CD8-positive, alpha-beta memory T cell (primary cell): ENCODE measurements at places on chromosomes 2 and 18. TPM values are rescaled to one million over a fixed set of nuclear protein-coding genes. Genes with fewer than 3 reads are reported as not detected.

DNA sequence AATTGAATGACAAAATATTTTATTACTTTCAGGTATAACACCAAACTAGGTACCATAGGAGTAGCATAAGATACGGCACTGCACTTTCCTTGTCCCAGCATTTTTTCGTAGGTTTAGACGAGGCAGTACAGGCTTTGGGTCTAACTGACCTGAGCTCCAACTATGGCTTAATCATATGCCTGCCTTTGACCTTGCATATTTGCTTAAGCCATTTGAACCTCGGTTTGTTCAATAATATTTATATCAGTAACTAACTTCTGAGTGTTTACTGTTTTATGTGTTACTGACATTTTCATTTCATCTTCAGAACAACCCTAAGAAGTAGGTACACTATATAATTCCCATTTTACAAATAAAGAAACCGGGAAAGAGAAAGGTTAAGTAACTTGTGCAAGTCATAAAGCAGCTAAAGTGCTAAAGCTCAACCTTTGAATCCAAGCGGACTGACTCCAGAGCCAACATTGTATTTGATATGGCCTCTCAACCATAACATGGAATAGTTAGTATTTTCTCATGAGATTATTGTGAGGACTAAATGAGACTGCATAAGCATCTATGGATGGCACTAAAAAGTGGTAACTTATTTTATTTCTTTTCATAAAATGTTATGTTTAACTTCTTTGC lies 104.0 kb downstream of the R3HDM1 start:
- no peak overlapping the region for H3K27ac ChIP-seq
- no peak overlapping the region for H3K4me3 ChIP-seq
- no peaks in the 10 kb centered on the region for H3K27me3 ChIP-seq
- H3K4me1 ChIP-seq: no peaks in the 10 kb centered on the region

- peaks cover 7% of the 10 kb centered on the region for H3K4me1 ChIP-seq
- H3K4me3 ChIP-seq: no peak overlapping the region
- no peak for DNase-seq
- H3K27me3 ChIP-seq: no peaks in the 10 kb centered on the region
Observed at GRCh38 chr2:200716386-200716785, 95.3 kb upstream of the BZW1 start.

GRCh38 chr2:208791257-208791656 lies 384.7 kb downstream of the PTH2R start:
- no peak for DNase-seq
- H3K27me3 ChIP-seq: no peaks in the 10 kb centered on the region
- no peaks in the 10 kb centered on the region for H3K36me3 ChIP-seq
- no peak overlapping the region for H3K27ac ChIP-seq

DNA sequence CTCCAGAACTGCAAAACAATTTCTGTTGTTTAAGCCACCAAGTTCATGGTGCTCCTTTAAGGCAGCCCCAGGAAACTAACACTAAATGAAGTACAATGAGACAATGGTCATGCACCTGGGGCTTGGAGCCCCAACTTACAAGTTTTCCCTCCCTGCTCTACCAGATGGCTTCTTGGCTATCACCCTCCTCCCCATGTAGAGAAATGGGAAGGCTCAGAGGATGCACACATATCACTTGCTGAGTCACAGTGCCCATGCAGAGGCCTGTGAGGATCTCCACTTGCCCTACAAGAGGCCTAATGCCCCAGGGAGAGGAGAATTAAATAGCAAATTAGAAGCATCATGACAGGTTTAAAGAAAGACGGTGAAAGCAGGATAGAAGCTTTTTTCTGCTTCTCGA lies 270.9 kb downstream of the TTC32 start:
- no peaks in the 10 kb centered on the region for H3K4me1 ChIP-seq
- no peak for DNase-seq
- H3K27me3 ChIP-seq: no peaks in the 10 kb centered on the region
- no peak overlapping the region for H3K4me3 ChIP-seq
- no peaks in the 10 kb centered on the region for H3K36me3 ChIP-seq

CRIM1 gene
- total RNA-seq: 11.1 TPM

GRCh38 chr2:74835831-74836674 lies 2.1 kb downstream of the HK2 start:
- no peaks in the 10 kb centered on the region for H3K36me3 ChIP-seq
- no peaks in the 10 kb centered on the region for H3K27me3 ChIP-seq
- peaks cover 24% of the 10 kb centered on the region for H3K4me1 ChIP-seq
- peak; percentile 19 for DNase-seq
- H3K27ac ChIP-seq: peak overlapping the region; percentile 6

GRCh38 chr18:36128530-36128870 lies 640 bp downstream of the SLC39A6 start:
- peak overlapping the region; percentile 99 for H3K4me3 ChIP-seq
- DNase-seq: no peak
- no peaks in the 10 kb centered on the region for H3K27me3 ChIP-seq
- H3K27ac ChIP-seq: peak overlapping the region; percentile 99
- no peaks in the 10 kb centered on the region for H3K36me3 ChIP-seq
- peaks cover 40% of the 10 kb centered on the region for H3K4me1 ChIP-seq

GRCh38 chr18:9516437-9517064 lies 41.2 kb downstream of the RALBP1 start:
- peaks cover 5% of the 10 kb centered on the region for H3K36me3 ChIP-seq
- no peak overlapping the region for H3K4me3 ChIP-seq
- no peaks in the 10 kb centered on the region for H3K4me1 ChIP-seq

DNA sequence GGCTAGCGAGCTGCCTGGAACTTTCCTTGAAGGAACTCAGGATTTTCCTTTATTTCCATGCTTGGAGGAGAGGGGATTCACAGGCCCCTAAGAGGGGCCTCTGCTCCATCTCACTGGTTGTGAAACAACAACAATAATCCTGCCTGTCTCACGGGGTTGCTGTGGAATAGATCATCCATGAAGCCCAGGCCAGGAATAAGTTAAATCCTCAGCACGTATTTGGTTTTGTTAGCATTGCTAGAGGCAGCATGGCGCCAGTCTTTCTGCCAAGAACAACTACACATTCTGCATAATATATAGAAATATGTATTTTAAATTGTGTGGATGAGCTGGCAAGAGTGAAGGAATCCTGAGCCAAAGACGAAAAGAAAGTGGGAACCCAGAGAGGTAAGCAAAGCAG lies 80.8 kb upstream of the L3MBTL4 start:
- H3K4me1 ChIP-seq: no peaks in the 10 kb centered on the region
- H3K27me3 ChIP-seq: no peaks in the 10 kb centered on the region
- H3K27ac ChIP-seq: no peak overlapping the region

- no peaks in the 10 kb centered on the region for H3K36me3 ChIP-seq
- H3K4me1 ChIP-seq: no peaks in the 10 kb centered on the region
- no peak for DNase-seq
Observed at GRCh38 chr2:132415256-132415914, 1.2 kb upstream of the GPR39 start.

DNA sequence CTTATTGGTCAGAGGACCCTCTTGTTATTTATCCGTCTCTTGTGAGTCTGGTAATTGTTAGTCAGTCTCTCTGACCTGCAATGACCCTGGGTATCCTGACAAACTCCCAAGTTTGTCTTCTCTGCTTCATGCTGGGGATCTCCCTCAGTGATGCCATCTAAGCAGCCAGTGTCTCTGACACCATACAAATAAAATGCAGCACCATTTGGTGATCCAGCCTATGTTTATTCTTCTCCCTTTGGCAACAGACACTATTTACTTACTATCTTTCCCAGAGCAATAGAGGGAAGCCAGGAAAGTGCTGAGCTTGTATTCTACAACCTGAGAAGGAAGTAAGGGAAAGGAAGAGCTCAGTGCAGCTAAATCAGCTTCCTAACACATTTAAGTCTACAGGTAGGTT lies 15.9 kb downstream of the SERPINE2 start:
- no peak for DNase-seq
- H3K4me1 ChIP-seq: peaks cover 41% of the 10 kb centered on the region
- no peak overlapping the region for H3K4me3 ChIP-seq
- no peaks in the 10 kb centered on the region for H3K27me3 ChIP-seq

- H3K27me3 ChIP-seq: no peaks in the 10 kb centered on the region
- no peak overlapping the region for H3K27ac ChIP-seq
- no peaks in the 10 kb centered on the region for H3K4me1 ChIP-seq
- DNase-seq: no peak
Observed at GRCh38 chr2:144876013-144876412, 356.1 kb upstream of the ZEB2 start.

INHA gene
- not detected for total RNA-seq

VWC2L gene
- not detected for total RNA-seq

ATP8B1 gene
- not detected for total RNA-seq

COLEC11 gene
- 0.29 TPM for total RNA-seq

- no peak overlapping the region for H3K27ac ChIP-seq
- no peaks in the 10 kb centered on the region for H3K27me3 ChIP-seq
- H3K4me3 ChIP-seq: no peak overlapping the region
- DNase-seq: no peak
Observed at GRCh38 chr2:119119999-119120756, 38.4 kb downstream of the C1QL2 start.

DNA sequence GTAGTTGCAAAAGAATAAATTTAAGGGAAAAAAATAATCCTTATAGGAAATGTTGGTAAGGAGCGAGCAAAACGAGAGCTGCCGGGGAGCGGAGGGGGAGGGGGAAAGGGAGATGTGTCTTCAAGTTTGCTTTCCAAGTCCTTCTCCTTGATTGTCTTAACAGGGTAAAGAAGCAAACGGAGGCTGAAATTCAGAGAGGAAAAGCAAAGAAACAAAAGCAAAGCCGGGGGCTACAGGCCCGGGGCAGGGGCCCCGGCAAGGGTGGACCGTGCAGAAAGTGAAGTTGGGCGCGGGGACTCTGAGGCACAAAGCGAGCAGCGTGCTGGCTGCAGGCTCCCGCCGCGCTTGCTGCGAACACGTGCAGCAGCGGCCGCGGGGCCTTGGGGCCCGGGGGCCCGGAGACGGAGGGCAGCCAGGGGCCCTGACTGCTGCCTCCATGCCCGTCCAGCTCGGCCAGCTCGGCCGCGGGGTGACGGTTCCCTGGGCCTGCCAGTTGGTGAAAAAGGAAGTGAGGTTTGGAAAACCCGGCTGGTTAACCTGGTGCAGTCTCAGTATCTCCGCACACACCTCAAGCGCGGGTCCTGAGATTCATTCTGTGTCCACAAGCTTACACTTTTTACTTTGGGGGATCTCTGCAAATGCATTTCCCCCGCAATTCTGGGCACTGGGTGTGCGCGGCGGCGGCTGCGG lies 4.1 kb downstream of the BCL11A start:
- no peak overlapping the region for H3K27ac ChIP-seq
- no peak for DNase-seq
- peaks cover 20% of the 10 kb centered on the region for H3K4me1 ChIP-seq
- no peaks in the 10 kb centered on the region for H3K36me3 ChIP-seq
- H3K27me3 ChIP-seq: peaks cover 54% of the 10 kb centered on the region
- H3K4me3 ChIP-seq: peak overlapping the region; percentile 41

HOXD10 gene
- total RNA-seq: not detected

GRCh38 chr2:161576421-161576820 lies 47.8 kb upstream of the SLC4A10 start:
- H3K27ac ChIP-seq: no peak overlapping the region
- no peaks in the 10 kb centered on the region for H3K36me3 ChIP-seq

GRCh38 chr2:30421604-30422443 lies 25.2 kb upstream of the LCLAT1 start:
- H3K36me3 ChIP-seq: no peaks in the 10 kb centered on the region
- H3K27ac ChIP-seq: peak overlapping the region; percentile 19
- H3K4me3 ChIP-seq: peak overlapping the region; percentile 6
- H3K4me1 ChIP-seq: peaks cover 48% of the 10 kb centered on the region
- H3K27me3 ChIP-seq: no peaks in the 10 kb centered on the region

GRCh38 chr2:33598561-33599174 lies 431 bp downstream of the FAM98A start:
- no peak for DNase-seq
- H3K36me3 ChIP-seq: peaks cover 14% of the 10 kb centered on the region
- H3K27me3 ChIP-seq: no peaks in the 10 kb centered on the region
- H3K27ac ChIP-seq: peak overlapping the region; percentile 83
- peaks cover 20% of the 10 kb centered on the region for H3K4me1 ChIP-seq

HOXD11 gene
- total RNA-seq: not detected

GRCh38 chr2:30692829-30693275 lies 114.4 kb downstream of the CAPN13 start:
- H3K4me3 ChIP-seq: no peak overlapping the region
- no peaks in the 10 kb centered on the region for H3K4me1 ChIP-seq
- H3K27ac ChIP-seq: no peak overlapping the region
- no peak for DNase-seq

- H3K4me3 ChIP-seq: no peak overlapping the region
- no peaks in the 10 kb centered on the region for H3K4me1 ChIP-seq
- H3K36me3 ChIP-seq: peaks cover 11% of the 10 kb centered on the region
- H3K27me3 ChIP-seq: no peaks in the 10 kb centered on the region
Observed at GRCh38 chr2:177489719-177490301, 97.2 kb downstream of the AGPS start.

KIF5C gene
- 18.2 TPM for total RNA-seq

FAM110C gene
- 0.44 TPM for total RNA-seq

NEURL3 gene
- 0.22 TPM for total RNA-seq

GTF3C2 gene
- total RNA-seq: 81.7 TPM

- no peak overlapping the region for H3K4me3 ChIP-seq
- H3K4me1 ChIP-seq: peaks cover 40% of the 10 kb centered on the region
- no peak for DNase-seq
- peaks cover 22% of the 10 kb centered on the region for H3K36me3 ChIP-seq
- H3K27me3 ChIP-seq: no peaks in the 10 kb centered on the region
Observed at GRCh38 chr2:172481507-172482262, 54.3 kb downstream of the ITGA6 start.

DNA sequence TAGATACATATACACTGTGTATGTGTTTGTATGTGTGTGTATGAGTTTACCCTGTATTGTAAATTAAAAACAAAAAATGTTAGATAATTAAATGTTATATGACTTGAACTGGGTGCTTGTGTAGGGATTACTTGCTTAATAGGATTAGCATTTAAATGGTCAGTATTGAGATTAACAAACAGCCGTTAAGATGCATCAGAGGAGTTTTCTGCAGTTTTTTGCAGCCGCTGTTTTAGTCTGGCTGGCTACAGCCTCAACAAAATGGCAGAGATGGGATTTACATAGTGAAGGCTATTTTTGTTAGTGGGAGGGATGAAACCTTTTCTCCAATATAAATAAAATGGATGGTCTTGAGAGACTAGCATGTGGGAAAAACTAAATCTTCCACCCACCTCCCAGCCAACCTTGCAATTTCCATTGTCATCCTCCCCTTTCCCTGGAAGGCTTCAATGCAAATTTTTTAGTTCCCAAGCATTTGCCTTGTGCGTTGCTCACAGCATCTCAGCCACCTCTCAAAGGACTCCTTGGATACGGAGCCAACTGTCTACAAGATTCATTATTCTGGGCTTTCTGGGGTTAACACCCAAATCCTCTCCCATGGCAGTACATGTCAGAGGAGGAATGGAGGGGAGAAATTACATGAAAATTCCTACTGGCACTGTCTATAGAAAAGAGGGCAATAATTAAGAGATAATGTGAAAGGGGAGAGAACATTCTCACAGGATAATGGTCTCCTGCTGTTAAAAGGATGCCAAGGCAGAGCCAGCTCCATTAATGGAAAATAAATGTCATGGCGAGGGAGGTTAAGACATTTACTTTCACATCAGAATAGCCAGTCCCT lies 351.9 kb downstream of the CDH2 start:
- no peaks in the 10 kb centered on the region for H3K27me3 ChIP-seq
- no peaks in the 10 kb centered on the region for H3K4me1 ChIP-seq
- DNase-seq: no peak
- no peak overlapping the region for H3K27ac ChIP-seq
- H3K4me3 ChIP-seq: no peak overlapping the region
- H3K36me3 ChIP-seq: no peaks in the 10 kb centered on the region

GRCh38 chr18:32937597-32937996 lies 164.8 kb upstream of the KLHL14 start:
- no peak overlapping the region for H3K27ac ChIP-seq
- H3K4me3 ChIP-seq: no peak overlapping the region
- H3K27me3 ChIP-seq: no peaks in the 10 kb centered on the region
- no peaks in the 10 kb centered on the region for H3K36me3 ChIP-seq
- no peak for DNase-seq
